ENCODE measurements at places on chromosomes 4 and X. TPM values are rescaled to one million over a fixed set of nuclear protein-coding genes. Genes with fewer than 3 reads are reported as not detected.

- no peak for DNase-seq
These were observed 62.5 kb downstream of the CD40LG start for GRCh38 chrX:136710325-136710951.

Gene PABPC1L2B
- not detected for polyA plus RNA-seq

Gene MAGEB1
- not detected for polyA plus RNA-seq

Gene DNAJB14
- polyA plus RNA-seq, result 39.4 TPM

DNA sequence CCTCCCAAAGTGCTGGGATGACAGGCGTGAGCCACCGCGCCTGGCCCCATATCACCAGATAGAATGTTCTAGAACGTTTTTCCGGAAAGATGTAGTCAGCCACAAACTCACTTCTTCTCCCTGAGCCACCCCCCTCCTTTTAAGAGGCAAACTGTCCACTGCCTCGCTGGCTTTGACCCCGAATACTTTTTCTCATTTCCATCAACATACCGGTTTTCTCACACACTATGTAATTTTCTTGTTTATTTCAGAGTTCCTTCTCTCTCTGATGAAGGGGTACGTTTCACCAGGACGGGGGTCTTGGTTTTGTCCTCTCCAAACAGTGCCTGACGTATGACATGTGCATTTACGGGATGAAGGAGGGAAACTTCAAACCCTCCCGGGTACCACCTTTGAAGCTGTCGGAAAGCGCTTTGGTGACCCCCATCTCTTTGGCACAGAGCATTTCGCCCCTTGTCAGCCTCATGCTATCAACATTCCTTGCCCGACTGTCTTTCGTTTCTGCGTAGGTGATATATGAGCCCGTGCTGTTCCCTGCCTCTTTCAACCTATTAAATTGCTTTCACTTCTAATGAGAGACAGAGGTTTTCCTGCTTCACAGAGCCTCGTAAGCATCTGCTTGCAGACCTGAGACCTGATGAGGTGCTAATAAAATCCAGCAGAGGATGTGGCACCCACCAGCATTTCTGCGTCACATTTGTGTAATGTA lies 73.8 kb downstream of the CRLF2 start:
- no peak for DNase-seq

GRCh38 chr4:54165438-54165837 lies 63.7 kb upstream of the PDGFRA start:
- no peak for DNase-seq

- no peak for DNase-seq
These were observed 55.1 kb downstream of the PDLIM5 start for GRCh38 chr4:94506822-94507221.

DNA sequence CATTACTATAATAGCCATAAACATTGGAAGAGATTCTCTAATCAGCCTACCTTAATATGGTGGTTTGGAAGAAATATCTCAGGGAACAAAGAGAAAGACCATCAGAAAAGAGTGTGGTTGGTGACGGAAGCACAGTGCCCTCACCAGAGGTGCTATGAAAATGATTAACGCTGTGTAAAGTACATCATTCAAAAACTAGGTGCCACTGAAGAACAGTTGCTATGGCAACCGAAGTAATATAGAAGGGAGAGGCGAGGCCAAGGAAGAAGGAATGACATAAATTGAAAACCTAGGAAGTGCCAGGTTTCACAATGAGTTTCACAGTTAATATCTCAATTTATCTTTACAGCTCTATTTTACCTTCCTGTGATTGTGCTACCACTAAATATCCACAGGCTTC lies 57.0 kb upstream of the ARSJ start:
- DNase-seq, result no peak
